CD4-positive, alpha-beta T cell treated with Interleukin-17A for 1 hour (primary cell): ENCODE measurements at places on chromosomes 7 and 10.

DNA sequence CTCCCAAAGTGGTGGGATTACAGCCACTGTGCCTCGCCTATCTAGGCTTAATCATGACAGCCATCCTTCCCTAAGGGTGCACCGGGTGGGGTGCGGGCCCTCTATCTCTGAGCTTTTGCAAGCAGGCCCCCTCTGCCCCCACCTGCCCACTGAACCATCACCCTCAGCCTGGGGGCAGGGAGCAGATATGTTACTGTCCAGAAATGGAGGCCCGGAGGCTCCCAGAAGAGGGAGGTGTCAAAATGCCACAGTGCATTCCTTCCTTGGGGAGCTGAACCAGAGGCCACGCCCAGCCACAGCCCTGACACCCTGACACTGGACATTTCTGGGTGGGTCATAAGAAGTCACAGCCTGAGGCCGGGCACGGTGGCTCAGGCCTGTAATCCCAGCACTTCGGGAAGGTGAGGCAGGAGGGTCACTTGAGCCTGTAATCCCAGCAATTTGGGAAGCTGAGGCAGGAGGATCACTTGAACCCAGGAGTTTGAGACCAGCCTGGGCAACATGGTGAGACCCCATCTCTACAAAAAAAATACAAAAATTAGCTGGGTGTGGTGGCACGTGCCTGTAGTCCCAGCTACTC, 129.8 kb upstream of the TNRC18 start:
- DNase-seq, result no peak

DNA sequence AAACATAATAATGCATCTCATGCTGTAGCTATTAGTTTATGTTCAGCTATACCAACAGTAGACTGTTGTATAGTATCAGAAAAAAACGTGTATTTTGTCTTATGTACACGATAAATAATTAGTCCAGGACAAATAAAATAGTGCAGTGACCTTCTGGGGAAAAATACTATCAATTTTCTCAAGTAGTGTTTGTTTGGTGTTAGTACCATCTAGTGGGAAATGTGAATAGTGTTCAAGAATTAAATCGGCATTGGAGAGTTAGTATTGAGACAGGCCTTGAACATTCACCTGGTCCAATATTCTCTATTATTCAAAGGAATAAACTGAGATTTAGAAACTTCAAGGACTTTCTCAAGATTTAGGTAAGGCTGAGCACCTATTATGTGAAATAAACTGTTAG, 21.7 kb upstream of the OR2A5 start:
- no peak for DNase-seq

- no peak for DNase-seq
These were observed 5.2 kb upstream of the NKX6-2 start for GRCh38 chr10:132790934-132791829.

DNA sequence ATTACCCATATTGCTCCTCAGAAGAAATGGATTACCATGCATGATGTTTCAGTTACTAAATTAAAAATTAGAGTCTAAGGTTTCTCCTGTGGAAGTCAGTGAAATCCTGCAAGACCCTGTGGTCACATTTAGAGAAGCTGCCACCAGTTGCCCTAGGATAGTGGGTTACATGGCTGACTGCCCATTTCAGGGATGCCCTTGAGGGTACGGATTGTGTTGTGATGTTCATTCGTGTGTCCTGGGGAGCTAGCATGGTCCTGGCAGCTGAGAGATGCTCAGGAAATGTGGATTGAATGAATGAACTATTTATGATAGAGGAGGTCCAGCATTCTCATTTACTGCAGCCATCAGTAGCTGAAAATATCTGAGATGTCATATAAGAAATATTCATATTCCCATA, 55.1 kb downstream of the TMEM178B start:
- no peak for DNase-seq

DNA sequence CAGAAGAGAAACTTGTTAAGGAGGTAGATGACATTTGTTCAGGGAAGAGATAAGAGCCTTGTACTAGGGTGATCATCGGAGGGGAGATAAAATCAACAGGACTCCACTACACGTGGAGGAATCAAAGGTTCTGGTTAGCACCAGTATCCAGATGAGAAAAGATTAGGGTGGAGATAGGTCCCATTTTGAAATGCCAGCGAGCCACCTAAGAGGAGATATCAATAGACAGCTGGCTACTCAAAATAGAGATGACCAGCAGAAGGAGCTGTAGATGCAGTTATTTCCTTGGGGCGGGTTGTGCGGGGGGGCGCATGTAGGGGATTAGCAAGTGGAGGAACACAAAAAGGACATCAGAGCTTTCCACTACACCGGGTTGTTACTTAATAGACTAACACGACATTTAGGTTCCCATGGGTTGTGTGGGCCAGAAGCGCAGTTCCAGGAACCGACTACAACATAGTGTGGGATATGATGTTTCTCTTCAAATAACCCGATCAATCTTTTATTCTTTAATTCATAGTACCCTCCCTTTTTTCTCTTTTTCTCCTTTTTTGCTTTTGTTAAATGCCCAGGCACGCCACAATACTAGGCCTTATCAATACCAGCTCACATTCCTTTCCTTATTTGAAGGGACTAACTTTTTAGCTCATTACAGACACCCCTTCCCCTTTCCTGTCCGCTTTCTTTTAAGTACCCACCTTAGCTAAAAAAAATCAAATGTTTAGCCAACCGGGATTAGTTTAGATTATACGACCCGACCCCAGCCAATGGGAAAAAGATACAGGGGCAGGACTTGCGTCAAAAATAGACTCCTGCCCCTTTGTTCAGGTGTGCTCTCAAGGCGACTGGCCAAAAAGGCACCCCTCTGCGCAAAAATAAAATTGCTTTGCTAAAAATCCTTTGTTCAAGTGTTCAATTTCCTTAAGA, 2.0 kb upstream of the KIF11 start:
- peak; percentile 38 for DNase-seq

DNA sequence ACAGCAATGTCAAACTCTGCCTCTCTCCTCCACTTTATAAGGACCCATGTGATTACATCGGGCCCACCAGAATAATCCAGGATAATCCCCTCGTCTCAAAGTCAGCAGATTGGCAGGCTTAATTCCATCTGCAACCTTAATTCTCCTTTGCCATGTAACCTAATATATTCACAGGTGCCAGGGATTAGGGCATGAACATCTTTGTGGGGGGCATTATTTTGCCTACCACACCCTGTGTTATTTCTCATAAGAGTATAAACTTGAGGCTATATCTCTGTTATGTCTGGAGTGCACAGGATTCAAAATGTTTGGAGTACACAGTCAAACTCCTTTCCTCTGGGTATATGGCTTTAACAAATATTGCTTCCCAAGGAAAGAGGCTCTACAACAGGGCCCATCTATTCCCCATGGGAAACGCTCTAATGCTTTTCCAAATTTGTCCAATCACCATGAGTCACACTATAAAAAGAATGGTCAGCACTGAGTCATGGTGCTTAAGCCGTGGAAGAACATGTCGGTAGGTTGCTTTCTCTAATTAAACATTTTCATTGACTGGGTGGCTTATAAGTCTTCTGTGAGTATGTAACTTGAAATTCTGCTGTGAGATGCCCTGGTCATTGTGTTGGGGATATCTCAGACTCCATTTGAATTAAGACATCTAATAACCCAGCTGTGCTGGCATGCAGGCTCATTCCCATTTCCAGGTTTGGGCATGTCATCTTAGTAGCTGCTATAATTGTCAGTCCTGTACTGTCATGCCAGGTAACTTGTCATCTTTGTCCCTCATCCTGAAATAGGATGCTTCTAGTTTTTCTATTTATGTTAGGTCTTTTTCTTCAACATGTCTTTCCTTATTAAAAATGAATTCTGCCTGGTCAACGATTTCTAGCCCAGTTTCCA, 11.5 kb upstream of the AKR1B10 start:
- no peak for DNase-seq

DNA sequence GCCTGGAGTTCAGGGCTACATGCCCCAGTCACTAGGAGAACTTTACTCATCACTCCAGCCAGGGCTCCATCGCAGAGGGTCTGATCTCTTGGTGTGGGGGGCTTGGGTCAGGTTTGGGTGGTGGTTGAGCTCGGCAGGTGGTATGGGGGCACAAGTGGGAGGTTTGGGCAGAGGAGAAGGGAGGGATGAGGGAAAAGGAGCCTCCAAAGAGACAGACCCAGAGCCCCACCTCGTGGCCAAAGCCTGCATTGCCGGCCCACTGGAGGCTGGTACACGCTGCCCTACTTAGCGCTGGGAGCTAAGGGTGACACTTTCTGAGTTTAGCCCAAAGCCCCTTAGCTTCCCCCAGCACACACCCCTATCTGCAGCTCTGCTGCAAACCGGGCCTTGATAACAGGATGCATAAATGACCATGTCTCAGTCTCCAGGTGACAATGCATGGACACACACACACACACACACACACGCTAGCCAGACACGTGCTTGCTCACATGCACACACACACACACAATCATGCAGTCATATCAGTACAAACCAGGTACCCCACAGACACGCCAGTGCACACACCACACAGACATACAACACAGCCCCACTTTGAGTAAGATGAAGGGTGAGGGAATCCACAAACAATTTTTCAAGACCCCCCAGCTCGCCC, 14.7 kb downstream of the LZTS2 start:
- peak; percentile 79 for DNase-seq

DNA sequence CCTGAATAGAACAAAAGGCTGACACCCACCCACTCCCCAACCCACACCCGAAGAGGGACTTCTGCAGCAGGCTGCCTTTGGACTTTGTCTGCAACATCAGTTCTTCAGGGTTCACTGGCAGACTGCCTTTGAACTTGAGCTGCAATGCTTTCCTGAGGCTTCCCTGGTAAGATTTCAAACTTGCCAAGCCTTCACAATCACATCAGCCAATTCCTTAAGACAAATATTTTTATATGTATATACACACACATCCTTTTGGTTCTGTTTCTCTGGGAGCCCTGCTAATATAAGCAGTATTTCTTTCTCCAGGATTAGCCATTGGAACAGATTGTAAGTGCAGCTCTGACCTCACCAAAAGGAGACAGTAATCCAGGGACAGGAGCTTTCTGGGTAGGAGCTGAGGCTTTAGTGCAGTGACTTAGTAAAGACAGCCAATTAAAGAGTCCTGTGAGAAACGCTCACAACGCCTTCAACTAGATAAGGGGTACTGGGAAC, 55.6 kb upstream of the KMT2E start:
- DNase-seq, result no peak

DNA sequence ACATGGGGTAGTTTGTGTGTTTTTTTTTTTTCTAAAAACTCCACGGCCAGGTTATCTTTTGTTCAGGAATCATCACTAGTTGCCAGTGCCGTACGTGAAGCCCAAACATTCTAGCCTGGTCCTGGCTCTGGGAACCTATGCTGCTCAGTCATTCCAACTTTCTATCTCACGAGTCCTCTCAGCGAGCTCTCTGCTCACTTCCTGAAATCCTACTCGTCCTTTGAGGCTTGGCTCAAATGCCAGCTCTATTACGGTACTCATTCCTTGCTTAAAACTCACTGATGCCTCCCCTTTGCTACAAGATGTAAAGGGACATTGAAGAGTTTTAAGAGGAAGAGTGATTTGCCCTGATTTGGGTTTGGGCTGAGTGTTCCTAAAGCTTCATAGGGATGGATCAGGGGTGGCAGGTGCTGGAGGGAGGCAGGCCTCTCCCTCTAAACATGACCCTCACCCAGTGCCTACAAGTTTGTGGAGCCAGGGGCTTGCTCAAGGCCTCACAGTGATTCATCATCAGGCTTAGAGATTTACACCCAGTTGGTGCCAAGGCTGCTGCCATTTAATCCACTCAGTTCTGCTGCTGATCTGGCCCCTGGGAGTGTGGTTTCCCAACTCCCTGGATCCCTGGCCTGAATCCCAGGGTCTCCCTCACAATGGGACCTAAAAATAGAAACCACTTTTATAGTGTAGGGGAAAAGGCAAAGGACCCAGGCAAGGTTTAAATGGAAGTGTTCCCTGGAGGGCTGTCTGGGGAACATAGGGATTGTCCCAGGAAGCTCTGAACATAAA, 46.1 kb upstream of the R3HCC1L start:
- DNase-seq, result no peak

DNA sequence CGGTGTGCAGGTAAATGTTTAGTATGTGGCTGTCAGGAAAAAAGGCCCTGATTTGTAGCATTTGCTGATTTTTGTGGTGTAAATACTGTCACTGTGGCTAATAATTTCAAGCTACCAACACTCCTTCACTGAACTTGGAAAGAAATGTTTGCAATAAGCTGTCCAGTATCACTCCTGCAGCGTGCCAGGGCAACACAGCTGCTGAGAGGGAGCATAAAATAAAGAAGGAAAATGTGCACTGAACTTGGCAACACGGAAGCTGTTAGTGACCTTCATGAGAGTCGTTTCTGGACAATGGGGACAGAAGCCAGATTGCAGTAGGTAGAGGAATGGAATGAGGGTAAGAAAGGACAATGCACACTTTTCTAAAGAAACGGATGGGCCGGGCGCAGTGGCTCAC, 37.9 kb upstream of the FHIP2A start:
- DNase-seq, result no peak

GRCh38 chr7:131455001-131455400, 101.4 kb downstream of the PODXL start:
- no peak for DNase-seq

- DNase-seq, result no peak
These were observed 34.0 kb downstream of the LRMDA start for GRCh38 chr10:75465450-75465827.

DNA sequence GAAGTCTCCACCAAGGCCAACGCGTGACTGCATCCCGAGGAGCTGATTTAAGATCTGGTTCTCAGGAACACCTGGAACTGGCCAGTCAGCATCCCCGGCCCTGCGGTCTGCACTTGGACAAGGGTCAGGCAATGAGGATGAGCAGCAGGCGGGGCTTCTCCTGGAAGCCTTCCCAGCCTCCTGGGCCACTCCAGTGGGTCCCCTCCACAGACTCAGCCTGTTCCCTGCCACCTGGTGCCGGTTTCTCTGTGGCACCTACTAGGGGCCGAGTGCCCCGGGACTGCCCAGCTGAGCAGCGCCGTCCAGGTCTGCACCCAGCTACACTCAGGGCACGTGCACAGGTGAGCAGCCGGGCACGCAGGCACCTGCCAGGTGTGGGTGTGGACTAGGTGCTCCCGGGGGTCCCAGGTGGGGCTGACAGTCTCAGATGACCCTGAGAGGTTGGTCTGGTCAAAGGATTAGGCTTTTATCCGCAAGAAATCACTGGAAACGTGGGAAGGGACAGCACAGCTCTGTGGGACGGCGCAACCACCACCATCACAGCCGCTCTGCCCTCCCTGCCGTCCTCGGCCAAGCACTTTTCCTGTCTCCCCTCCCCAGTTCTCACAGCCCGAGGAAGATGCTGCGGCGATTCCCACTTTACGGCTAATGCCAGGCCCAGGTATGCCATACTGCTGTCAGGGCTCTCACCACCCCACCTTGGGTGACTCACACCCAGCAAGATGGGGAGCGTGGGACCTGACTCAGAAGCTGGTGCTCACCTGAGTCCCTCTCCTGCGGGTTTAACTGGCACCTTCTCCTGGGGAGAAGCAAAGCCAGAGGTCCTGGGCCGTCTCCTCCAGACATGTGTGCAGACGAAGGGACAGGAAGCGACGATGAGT, 166.0 kb downstream of the RNF216 start:
- no peak for DNase-seq

- no peak for DNase-seq
These were observed 91.7 kb downstream of the SORCS1 start for GRCh38 chr10:107072786-107073185.
